ENCODE measurements at places on chromosomes 3 and 15.

DNA sequence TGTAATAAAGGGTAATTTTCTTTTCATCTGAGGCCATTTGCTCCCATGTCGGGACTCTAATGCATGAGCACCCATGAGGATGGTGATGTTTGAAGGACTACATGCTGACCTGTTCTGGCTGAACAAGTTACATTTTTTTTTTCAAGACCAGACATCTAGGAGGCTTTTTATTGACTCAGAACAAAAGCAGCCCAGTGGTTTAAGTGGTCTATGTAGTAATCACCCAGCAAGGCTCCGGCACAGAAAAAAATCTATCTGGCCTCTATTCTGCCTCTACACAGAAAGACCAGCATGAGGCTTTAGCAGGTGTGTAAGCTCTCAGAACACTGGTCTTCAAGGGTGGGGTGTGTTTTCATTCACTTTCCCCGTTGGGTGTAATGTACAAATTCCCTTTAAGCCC lies 95.1 kb upstream of the ZBED2 start:
- peak; percentile 13 for DNase-seq

DNA sequence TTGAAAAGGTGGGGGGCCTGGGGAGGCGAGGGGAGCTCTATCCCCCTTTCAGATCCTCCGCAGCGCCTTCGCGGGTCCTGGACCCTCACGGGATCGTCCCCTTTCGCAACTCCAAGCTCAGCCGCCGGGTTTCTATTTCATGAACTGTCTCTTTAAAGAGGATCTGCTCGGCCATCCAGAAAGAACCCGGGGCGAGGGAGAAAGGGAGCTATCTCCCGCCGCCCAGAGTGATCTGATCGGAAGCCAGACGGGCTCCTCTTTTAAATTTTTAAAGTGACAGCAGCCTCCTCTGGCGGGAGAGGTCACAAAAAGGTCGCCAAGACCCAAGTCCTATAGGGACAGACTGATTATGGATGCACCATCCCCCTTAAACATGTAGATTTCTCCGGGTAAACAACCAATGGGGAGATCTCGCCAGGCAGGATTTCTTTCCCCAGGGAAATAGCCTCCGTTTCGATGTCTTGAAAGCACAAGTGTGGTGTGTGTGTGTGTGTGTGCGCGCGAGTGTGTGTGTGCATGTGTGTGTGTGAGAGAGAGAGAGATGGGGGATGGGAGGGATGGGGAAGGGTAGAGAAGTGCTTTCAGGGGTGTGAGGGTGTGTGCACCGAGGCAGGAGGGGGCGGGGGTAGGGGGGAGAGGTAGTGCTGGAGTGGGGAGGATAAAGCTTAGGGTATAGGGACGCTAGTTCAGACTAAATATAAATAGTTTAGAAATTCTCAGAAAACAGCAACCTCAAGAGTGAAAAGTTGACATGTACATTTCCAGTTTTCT lies 516.1 kb downstream of the MECOM start:
- no peak for DNase-seq

- DNase-seq, result no peak
Observed at GRCh38 chr3:177676148-177676547, 478.9 kb upstream of the TBL1XR1 start.

DNA sequence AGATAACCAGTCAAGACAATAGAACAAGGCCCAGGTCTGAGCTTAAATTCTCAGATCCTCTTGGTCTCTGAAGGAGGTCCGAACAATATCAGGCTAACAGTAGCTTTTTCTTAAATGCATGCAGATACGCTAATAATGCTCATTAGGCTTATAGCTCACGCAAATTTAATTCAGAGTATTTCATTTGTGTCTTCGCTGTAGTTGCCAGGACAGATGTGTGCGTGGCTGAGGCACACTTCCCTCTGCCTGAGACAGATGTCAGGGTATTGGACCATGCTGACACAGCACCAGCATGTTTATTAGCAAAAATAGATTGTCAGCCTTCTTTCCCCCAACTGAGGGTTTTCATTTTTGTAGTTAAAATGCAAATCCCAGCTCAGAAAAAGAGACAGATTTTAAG lies 102.9 kb upstream of the BFSP2 start:
- DNase-seq, result no peak

- no peak for DNase-seq
Observed at GRCh38 chr15:29870495-29871151, 48.4 kb upstream of the TJP1 start.

- DNase-seq, result no peak
Observed at GRCh38 chr15:41970456-41970855, 1.9 kb downstream of the EHD4 start.

DNA sequence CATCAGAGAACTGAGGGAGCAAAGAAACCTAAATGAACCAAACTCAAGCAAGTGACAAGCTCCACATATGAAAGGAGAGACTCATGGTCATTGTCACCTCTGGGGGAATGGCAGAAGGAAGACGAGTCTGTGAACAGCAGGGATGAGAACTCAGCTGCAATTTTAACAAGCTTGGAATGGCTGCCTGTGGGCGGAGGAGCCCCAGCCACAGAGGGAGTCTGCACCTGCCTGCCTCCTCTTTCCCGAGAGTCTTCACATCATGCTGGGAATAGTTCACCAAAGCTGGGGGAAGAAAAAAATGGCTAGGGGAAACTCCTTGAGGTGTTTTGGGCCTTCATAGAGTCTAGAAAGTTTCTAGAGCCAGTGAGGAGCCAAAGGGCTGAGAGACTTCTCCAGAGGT lies 21.3 kb upstream of the BHLHE40 start:
- no peak for DNase-seq

DNA sequence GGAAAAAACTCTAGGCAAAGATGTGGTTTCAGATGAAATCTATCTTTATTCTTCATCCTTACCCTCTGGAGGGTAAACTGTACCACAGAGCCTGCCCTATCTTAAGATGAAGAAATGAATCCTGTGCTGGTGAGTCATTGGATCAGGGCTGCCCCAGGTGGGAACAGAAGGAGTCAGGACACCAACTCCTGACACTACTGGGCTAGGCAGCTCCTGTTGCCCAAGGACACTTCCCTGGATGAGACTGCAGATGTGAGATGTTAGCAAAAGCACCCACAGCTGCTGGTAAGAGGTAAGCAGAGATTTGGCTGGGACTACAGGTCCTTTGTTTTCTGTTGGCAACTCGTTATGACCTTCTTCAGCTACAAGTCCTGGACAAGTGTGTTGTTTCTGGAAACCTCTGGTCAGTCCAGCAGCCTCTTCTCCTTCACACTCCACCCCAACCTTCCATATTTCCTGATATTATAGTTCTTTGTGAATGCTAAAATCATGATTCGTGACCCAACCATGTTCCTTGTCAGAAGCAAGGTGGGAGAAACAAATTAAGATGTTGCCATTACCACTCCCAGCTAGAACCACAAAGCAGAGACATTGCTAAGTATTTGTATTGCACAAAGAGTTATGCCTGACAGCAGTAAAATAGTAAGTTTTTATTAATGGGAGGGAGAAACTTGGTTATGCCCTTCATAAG lies 104.2 kb upstream of the TGFBR2 start:
- no peak for DNase-seq

GRCh38 chr3:124385996-124386395 lies 344.3 kb upstream of the UMPS start:
- DNase-seq, result no peak

DNA sequence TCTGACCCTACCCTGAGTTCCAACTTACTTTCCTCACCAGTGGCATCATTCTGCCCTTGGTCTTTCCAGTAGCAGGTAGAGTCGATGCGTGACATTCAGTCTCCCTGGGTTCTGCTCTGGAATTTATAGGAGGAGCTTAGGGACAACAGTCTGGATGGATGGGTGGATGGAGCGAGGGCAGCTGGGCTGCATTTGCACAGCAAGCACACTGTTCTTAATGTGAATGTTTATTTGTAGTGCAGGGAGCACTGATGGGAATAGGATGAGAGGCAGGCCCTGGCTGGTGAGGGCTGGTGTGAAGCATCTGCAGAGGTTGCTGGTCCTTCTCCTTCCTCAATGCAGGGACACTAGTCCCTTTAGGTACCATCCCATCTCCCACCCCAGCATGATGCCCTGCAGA lies 176.2 kb downstream of the EPHB1 start:
- DNase-seq, result no peak

DNA sequence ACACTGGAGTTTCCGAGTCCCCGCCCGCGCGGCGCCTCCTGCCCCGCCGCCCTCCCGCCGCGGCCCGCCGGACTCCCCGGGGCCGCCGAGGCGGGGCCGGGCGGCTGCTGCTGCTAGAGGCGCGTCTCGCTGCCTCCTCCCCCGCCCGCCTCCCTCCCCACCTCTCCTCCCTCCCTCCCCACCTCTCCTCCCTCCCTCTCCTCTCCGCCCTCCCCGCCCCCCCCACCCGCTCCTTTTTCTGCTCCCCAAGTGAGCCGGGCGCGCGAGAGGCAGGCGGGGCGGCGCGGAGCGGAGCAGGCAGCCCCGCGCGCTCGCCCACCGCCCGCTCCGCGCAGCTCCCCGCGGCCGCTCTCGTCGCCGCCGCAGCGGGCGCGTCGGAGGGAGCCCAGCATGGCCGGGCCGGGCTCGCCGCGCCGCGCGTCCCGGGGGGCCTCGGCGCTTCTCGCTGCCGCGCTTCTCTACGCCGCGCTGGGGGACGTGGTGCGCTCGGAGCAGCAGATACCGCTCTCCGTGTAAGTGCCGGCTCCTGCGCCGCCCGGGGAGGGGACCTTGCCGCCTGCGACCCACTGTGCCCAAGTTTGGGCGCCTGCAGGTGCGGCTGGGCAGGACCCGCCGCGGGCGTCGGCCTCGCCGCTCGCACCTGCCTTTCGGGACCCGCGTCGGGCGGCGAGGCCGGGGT lies at the start of gene CACNA2D3:
TSS of gene CACNA2D3 (plus strand) at position 229 of the 679 bp plus-strand sequence.
- no peak for DNase-seq

- no peak for DNase-seq
Observed at GRCh38 chr3:129439226-129439816, 427 bp downstream of the MBD4 start.

DNA sequence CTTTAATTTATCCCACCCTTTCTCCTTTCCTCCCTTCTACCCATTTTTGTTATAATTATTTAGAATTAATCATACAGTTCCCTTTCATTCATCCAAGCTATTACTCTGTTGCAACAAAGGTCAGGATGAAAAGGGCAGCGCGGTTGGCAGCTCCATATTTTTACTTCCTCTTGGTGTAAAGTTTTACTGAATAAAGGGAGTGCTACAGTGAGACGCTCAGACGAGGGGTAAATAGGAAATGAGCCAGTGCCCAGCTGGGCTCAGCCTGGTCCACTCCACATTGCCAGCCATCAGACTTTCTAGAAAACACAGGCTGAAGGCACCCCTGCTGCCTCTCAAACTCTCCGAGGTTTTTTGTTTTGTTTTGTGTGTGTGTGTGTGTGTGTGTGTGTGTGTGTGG lies 21.9 kb upstream of the ZBTB38 start:
- DNase-seq, result no peak

DNA sequence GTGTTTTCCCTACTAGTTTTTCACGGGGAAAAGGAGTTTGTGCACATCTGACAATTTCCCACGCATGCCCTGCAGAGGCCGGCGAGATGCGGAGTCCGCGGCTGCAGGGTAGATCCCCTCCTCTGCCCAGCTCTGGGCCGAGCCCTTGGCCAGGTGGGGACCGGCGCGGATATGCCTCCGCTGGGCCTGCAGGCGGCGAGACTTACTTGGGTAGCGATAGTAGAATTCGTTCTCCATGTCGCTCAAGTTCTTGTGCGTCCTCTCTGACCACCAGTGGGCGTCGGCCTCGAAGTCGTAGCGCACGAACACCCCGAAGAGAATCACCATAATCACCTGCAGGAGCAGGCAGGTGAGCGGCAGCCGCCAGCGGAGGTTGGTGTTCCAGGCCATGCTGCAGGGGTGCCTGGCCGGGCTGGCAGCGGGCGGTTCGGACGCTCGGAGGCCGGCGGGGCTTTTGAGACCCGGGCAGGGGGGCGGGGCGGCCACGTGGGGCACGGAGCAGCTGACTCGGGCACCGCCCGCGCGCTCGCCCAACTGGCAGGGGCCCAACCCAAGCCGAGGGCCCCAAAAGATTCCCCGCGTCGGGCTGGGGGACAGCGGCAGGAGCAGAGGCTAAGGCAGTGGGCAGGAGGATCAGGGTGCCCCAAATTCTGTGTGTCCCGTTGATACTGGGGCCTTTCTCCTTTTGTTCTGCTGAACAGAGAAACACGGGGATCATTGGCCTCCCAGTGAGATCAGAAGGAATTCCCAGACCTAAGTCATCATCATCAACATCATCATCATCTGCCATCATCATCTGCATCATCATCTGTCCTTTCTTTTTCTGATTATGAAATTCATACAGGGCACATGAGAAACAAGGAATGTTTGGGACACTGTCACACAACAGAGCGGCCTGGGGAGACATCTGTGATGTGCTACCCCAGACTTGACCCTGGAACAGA lies at the start of gene RHCG:
TSS of gene RHCG (minus strand) at position 429 of the 944 bp plus-strand sequence. CDS start at position 390, 39 bp downstream.
- no peak for DNase-seq

GRCh38 chr3:95387242-95388021 lies 1324.6 kb downstream of the NSUN3 start:
- no peak for DNase-seq

- no peak for DNase-seq
Observed at GRCh38 chr3:16550305-16550675, 36.8 kb upstream of the RFTN1 start.

GRCh38 chr15:92667287-92667904 lies 11.8 kb upstream of the FAM174B start:
- DNase-seq, result no peak

GRCh38 chr15:98830034-98830634 lies 177.5 kb downstream of the PGPEP1L start:
- DNase-seq, result no peak

- no peak for DNase-seq
Observed at GRCh38 chr15:51048308-51048707, 46.4 kb downstream of the TNFAIP8L3 start.

DNA sequence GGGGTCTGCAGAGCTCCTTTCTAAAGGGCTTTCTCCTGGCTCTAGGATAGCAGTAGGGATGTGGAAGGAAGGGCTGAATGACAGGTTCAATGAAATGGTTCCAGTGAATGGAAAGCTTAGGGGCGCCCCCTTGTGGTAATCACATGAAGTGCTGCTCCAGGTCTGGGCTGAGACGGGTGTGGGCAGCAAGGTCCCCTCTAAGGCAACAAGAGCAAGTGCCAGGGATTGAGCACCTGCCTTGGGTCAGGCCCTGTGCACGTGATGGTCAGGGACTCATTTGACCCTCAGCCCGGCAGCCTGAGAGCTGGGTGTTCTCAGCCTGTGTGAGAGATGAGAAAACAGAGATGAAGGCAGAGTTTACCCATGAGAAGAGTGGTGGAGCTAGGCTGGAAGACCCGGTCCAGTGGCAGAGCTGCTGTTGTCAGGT lies 12.1 kb upstream of the CX3CR1 start:
- peak; percentile 6 for DNase-seq

Measured in fibroblast of skin of left biceps (primary cell).